ENCODE measurements at places on chromosomes 6 and 20.
A peak's percentile ranks its signal among the peaks of the same experiment; 100 is the strongest.

DNA sequence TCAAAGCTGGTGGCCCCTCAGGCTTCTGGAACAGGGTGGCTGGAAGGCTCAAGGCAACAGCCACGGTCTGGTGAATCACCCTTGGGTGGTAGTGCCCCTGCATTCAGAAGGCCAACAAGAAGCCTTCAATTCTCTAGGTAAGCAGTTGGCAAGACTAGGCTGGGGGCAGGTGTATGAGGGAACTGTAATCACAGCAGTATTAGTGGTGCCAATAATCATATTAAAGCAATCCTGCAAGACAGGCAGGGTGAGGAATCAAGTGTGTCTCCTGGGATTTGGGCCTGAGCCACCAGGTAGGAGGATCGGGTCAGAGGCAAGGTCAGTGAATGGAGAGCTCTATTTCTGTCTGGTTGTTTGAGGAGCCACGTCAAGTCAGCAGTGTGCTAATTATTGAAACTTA is 24.9 kb upstream of the SCUBE3 start:
- no peak for DNase-seq

DNA sequence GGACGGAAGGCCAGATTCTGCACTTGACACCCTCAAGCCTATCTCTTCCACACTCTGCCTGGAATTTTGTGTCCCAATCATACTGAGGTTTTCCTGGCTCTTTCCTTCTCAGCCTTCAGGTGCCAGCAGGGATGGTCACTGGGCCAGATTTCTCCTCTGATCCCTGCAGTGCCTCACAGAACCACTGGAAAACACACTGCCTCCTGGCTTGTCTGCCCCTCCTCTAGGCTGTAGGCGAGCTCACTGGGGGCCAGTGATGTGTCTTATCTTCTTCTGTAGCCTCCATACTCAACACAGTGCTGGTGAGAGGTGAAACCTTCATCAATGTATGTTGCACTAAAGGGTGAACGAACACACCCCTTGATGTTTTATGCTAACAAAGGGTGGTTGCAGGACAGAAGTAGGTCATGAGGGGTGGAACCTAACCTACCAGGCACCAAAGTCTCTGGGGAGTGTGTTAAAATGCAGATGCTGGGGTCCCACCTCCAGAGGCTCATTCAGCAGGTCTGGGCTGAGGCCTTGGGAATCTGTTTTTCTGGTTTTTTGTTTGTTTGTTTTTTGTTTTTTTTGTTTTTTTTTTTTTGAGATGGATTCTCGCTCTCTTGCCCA is 80.3 kb downstream of the CDH26 start:
- no peak for DNase-seq

- DNase-seq: peak; percentile 19
Measured at GRCh38 chr6:43355862-43356590, 13.4 kb downstream of the ZNF318 start.

DNA sequence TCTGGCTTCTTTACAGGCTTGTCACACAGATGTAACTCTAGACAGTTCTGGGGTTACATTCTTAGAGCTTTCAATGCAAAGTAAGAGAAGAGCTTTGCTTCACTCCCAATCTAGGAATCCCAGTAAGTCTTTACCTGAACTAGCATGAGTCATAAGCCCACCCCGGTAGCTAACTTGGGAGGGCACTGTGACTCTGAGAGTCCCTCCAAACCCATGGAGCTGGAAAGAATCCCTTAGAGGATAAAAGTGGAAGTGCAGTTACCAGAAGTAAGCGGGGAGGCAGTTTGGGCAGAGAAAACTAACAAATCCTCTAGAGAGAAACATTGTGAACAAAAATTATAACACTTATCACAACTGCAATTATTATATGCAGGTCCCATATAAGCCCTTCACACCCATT is 84.0 kb upstream of the SMLR1 start:
- DNase-seq: no peak

- peak; percentile 94 for DNase-seq
Measured at GRCh38 chr6:37517411-37517812, 17.7 kb upstream of the CCDC167 start.

DNA sequence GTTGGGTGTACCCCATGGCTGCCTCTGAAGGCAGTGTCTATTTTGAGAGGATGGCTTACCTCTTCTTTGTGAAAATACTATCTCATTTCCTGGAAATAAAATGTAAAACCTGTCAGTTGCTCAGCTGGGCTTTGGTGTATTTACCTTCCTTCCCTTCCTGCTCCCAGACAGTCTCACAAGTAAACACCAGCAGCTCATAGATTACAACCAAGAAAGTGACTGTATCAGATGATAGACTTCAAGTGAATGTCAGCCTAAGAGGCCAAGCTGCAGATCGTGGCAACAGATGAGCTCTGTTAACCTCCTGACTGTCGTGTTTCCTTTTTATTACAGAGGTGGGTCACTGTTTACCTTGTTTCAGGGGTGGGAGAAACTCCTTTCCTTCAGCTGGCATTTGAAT is 37.3 kb downstream of the RNF8 start:
- DNase-seq: no peak

- peak; percentile 98 for DNase-seq
Measured at GRCh38 chr6:45697605-45698004, 318.1 kb downstream of the CLIC5 start.

GRCh38 chr6:56814802-56815201 is 140.1 kb upstream of the BEND6 start:
- no peak for DNase-seq

- DNase-seq: no peak
Measured at GRCh38 chr6:150606168-150606591, 6.5 kb downstream of the PLEKHG1 start.

DNA sequence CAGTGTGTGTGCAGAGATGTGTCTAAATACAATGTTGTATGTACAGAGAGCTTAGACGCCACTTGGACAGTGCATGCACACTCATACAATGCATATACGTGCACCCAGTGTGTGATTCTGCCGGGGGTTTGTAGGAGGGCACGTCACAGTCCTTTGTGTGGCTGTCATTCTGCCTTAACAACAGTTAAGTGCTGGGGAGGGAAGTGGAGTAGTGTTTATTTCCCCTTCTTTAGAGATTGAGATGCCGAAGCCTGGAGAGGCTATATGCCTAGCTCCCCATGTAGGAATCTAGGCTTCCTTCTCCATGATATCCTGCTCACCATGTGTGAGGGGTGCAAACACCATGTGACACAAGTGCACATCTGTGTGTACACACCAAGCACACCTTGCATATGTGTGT is 38.2 kb downstream of the MDFI start:
- DNase-seq: peak; percentile 32

DNA sequence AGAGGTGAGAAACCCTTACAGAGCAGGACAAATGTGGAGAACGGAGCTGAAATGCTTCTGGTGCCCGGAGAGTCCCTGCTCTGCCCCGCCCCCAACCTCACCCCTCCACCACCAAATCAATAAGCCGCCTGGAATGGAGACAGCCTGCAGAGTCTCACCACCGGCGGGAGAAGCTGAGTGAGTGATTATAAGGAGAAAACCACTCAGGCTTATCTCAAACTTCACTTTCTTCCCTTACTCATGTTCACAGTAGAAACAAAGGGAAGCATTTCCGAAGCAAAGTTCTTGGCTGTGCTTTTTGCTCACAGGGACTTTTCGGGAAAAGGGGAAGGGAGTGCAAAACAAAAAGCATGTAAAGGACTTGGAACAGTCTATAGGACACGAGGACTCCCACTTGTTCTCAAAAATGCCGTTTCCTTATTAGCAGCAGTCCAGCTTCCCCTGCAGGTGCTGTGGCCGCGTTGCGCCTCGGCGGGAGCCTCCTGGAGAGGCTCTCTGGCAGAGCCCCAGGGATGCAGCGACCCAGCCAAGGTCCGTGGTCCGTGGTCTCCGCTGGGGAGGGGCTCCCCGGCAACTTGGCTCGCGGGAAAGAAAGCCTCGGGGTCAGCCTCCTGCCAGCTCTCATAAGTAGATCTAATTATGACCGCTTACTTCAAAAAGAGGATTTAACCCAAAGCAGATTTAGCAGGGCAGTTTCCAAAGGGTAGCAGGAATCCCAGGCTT is 64.8 kb upstream of the TMEM30A start:
- no peak for DNase-seq

GRCh38 chr20:53421343-53421742 is 172.3 kb downstream of the ZNF217 start:
- no peak for DNase-seq

DNA sequence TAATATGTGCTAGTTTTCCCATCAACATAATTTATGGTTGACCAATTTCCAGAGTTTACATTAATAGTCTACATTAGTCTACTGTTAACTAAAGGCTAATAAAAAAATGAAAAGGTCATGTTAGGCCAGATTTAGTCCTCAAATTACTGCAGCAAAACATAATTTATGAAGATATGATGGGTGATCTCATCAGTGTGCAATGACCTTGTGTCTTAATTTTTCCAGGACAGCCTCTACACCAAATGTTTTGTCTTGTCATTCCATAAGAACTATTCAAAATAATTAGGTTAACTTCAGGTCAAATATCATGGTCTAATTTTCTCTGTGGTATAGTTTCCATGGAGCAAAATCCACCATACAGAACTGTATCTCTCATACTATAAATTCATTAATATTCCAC is 234.2 kb downstream of the COL12A1 start:
- no peak for DNase-seq

GRCh38 chr20:47160992-47161391 is 195.5 kb downstream of the ZMYND8 start:
- DNase-seq: no peak

GRCh38 chr6:148611213-148611612 is 135.6 kb upstream of the UST start:
- no peak for DNase-seq

DNA sequence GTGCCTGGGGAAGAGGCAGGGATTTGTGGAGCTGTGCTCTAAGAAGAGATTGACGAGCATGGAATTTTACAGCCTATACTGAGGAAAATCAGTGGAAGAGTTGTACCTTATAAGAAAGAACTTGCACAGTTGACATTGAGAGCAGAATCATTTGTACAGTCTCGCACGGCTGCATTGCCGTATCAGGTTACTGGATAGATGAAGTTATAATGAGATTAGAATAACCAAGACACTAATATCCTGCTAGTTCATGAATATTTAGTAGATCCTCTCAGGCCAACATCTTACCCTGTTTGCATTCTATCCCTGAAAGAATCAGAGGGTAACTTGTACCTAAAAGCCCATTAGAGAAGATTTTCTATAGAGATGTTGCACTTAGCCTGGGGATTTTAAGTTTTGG is 447.1 kb downstream of the PREX1 start:
- DNase-seq: no peak

- no peak for DNase-seq
Measured at GRCh38 chr6:29961966-29962365, 19.6 kb downstream of the HLA-A start.

DNA sequence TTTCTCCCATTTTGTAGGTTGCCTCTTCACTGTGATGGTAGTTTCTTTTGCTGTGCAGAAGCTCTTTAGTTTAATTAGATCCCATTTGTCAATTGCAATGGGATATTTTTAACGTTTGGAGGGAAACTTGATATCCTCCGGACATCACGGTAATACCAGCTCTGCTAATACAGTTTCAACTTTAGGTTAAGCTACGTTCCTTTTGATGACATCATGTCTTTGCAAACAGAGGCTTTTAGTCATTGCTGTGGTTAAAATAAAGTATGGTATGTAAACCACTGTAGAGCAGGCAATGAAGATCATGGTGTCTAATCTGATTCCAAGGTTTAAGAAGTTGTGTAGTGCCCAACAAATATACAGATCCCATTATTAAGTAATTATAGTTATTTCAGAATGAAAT is 168.0 kb upstream of the CHD6 start:
- no peak for DNase-seq

- no peak for DNase-seq
Measured at GRCh38 chr6:20751293-20751935, 217.2 kb downstream of the CDKAL1 start.

DNA sequence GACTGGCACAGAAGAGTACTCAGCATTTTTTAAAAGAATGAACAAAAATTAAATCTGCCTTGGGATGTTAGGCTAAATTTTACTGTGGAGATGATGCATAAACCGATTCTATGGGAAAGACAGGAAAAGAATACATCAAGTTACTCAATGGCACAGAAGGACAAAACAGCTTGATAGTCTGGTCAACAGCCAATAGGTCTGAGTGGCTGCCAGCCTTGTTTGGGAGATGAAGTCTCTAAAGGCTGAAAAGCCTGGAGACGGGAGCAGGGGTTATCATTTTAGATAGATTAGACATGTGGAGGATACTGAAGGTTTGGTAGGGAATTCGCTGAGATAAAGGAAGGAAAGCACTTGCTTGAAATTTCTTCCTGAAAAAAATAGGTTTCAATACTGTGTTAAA is 56.3 kb upstream of the LAMA2 start:
- DNase-seq: no peak

- DNase-seq: no peak
Measured at GRCh38 chr6:82867946-82868345, 197.7 kb downstream of the UBE3D start.

DNA sequence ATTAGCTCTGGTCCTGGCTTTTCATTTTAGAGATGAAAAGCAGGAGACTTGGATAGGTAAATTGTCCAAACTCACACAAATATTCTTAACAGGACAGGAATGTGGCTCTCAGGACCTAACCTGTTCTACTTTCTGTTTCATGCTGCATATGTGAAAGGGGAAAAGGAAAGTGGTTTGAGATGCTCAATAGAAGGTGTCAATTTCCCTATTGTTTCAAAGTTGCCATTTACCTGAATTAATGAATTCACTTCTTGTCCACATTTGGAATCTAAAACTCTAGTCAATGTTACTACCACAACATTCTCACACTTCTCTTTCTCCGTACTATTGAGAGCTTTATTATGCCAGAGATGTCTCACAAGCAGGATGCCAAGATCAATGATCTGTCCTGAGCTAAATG is 4.8 kb upstream of the EFHC1 start:
- DNase-seq: no peak
